ENCODE measurements at places on chromosomes 5 and 9.

DNA sequence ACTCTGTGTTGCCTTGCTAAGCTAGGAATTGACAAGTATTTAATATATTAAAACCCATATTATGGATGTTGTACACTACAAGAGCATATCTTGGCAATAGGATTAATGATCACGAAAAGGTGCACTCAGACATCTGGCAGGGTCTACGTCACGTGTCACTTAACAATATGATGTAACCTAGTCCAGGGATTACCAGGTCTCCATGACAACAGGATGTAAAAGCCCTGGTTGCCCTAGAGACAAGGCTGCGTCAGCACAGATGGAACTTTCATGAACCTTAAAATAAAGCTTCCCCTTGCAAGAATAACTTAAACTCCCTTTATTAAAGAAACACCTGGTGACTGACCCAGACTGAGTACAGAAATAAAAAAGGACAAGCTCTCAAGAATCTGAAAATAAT, 717.8 kb downstream of the CDH18 start:
- peak; percentile 2 for DNase-seq

- no peak for DNase-seq
These were observed at the start of gene FTMT for GRCh38 chr5:121851643-121852574. TSS of gene FTMT (plus strand) at chr5:121851882. CDS start at chr5:121851964, 82 bp downstream.

GRCh38 chr9:119588874-119589744, 219.9 kb upstream of the BRINP1 start:
- DNase-seq: no peak

DNA sequence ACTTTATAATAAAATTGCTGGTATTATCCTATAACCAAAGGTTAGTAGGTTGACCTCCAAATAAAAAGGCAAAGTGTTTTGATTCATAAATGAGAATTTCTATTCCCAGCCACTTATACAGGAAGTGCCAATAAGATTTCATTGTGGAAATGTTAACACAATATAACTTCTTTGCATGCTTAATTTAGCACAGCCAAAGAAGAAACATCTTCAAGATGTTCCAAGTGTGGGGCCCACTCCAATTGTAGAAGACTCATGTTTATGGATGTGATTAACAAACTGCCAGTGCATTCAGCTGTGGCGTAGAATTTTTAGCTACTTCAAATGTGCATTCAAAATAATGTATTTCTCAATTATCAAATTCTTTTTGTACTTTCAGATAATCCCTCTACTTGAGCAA, 402.3 kb downstream of the DEPDC1B start:
- no peak for DNase-seq

GRCh38 chr5:1255081-1255561, 29.9 kb downstream of the SLC6A18 start:
- DNase-seq: no peak

DNA sequence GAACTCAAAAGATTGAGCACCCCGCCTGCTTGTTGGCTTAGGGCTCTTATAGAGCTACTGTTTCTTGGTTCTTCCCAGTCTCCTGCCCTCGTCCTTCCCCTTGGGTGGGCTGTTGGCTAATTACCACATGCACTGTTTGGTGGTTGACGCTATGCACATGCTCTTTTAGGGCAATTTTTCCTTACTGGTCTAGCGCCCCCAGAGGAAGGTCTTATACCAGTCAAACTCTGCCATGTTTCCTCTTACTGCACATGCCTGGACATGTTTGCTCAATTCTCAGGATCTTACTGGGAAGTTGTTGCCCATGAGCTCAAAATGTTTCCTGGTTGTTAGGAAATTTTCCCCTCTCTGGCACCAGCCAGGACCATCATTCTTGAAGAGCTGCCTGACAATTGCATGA, 101.9 kb downstream of the SLC28A3 start:
- DNase-seq: no peak

DNA sequence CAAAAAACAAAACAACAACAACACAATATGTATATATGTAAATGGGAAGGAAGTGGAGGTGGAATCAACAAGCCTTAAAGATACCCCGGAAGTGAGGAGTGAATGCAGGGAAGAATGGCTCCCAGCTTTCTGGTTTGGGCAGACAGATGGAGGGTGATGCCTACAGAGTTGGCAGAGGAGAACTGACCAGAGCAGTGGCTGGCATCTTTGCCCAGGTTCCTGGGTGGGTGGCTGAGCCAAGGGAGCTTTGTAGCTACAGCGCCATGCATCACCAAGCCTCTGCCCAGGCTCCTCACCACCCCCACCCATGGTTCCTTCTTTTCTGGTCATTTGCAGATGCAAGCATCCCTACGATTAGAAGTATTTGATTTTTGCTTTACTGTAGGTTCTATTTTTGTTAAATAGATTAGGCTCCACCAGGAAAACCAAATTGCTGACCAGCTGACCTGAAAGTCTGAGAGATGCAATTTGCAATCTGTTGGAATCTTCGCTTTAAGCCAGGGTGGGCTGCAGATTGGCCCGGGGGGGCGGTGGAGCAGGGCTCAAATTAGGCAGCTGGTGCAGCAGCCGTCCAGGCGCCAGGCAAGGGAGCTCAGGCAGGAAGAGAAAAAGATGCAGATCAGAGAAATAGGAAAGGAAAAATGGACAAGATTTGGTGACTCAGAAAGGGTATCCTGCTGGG, 163.3 kb upstream of the TBC1D2 start:
- DNase-seq: no peak

Measured in muscle of back (tissue), 13 donors.